ENCODE measurements at places on chromosomes 7 and 10. TPM values are rescaled to one million over a fixed set of nuclear protein-coding genes. Genes with fewer than 3 reads are reported as not detected.

Gene FZD8
- total RNA-seq: 20.2 TPM

Gene MMRN2
- 14.9 TPM for total RNA-seq

Gene TMEM140
- 6.2 TPM for total RNA-seq

Gene TMEM229A
- total RNA-seq: not detected

Gene CYP2C19
- total RNA-seq: not detected

Gene POLR3A
- 21.1 TPM for total RNA-seq

Gene SMKR1
- 0.44 TPM for total RNA-seq

Gene WEE2
- total RNA-seq: not detected

Gene LIPK
- not detected for total RNA-seq

Gene TBC1D12
- total RNA-seq: 13.6 TPM

Gene DOCK1
- total RNA-seq: 85.2 TPM

Gene HOXA7
- total RNA-seq: 0.77 TPM

Gene PCBD1
- 30.5 TPM for total RNA-seq
